ENCODE measurements at places on chromosomes 6 and 20.

DNA sequence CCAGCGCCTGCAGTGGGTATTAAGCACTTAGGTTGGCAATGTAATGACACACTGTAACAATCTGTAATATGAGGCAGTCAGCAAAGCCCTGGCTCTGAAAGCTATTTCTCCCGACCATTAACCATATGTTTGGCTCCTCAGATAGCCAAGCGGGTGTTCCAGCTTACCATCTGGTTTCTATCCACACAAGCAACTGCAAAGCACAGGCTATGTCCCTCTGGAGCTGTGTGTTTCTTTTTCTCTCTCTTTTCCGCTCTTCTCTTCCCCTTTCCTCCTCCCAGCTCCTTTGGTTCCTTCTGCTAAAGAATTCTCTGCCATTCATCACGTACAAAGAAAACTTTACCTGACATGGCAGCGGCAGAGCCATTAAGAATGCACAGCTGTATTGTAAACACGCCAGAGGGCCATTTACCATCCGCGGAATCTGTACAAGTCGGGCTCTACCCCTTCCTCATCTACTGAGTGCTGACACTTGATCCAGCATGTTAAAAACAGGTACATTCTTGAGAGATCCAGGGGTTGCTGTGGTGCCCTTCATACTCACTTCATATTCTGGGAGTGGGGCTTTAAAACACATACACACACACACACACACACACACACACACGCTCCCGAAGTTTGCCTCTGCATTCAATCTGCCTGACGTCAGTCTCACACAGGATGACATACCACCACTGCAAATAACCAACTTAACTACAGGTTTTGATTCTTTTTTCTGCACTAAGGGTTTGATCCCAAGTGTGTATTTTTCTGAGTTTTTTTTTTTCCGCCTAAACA is 77.2 kb downstream of the BACH2 start:
- DNase-seq: no peak

GRCh38 chr6:1962201-1962600 is 283.2 kb downstream of the GMDS start:
- no peak for DNase-seq

- DNase-seq: no peak
Observed at GRCh38 chr6:109265530-109265929, 116.7 kb downstream of the CD164 start.

DNA sequence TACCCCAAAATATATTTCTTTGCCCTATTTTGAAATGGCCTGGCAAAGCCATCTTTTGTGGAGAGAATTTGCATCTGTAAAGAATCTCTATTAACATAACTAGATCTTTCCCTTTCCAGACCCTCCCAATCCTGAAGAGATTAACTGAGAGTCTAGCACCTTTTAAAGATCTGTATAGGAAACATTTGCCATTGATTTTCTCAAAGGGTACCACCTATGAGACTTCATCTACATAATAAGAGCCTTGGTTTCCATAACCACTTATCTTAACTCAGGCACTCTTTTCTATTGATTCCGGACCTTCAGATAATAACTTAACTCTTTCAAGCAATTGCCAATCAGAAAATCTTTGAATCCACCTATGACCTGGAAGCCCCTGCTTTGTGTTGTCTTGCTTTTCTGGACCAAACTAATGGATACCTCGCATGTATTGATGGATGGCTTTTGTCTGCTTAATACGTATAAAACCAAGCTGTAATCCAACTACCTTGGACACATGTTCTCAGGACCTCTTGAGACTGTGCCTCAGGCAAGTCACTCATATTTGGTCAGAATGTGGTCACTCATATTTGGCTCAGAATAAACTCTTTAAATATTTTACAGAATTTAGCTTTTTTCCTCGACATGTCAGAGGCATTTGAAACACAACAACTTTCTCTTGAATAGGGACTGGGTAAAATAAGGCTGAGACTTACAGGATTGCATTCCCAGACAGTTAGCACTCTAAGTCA is 31.4 kb downstream of the SLC22A2 start:
- no peak for DNase-seq

DNA sequence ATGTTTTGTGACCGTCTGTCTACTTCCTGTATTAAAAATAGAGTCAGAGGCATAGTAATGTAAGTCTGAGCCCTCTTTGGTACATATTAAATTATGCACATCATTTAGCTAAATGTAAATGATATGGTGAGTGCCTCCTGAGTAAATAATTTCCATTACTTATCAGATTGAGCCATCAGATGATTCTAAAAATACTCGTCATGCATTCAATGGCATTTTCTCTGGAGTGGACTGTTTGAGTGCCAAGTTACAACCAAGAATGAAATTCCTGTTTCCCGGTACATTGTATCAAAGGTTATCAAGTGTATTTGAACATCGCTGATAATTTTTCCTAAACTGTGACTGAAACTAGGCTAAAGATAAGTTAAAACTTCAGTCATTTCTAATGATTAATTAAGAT is 81.0 kb downstream of the AKAP7 start:
- no peak for DNase-seq

- peak; percentile 59 for DNase-seq
Observed at GRCh38 chr20:49700411-49701185, 13.1 kb downstream of the B4GALT5 start.

DNA sequence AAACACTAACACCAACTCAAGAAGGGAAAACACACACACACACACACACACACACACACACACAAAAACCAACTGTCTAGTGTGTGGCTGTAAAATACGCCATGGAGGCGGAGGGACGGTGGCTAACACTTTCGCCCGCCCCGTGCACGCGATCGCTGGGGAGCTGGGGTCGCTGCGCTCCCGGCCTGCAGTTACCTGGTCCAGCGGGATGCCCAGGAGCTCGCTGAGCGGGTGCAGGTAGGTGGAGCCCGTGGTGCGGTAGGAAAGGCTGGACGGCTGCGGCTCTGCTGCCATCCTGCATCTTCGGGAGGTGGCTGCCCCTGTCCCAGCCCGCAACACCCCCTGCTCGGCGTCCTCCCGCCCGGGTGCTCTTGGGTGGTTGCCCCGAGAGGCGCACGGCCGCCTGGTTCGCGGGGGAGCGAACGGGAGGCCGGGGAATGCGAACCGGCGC is 303 bp downstream of the MBOAT1 start:
- peak; percentile 78 for DNase-seq

- DNase-seq: no peak
Observed at GRCh38 chr6:137426007-137426689, 68.0 kb downstream of the OLIG3 start.

DNA sequence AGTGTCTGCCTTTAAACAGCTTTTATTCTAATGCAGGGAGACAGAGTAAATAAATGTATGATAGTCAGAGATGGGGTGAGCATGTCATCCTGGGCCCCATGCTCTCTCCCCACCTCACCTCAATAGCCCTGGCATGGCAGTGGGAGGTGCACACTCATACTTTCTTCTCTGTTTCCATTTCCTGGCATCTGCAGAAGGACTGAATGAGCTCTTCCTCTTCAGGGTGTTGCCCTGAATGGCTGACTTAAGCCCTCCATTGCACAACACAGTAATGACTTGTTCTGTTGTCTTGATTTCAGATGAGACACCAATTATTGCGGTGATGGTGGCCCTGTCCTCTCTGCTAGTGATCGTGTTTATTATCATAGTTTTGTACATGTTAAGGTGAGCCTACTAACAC is 57.0 kb upstream of the GNRH2 start:
- DNase-seq: no peak

- no peak for DNase-seq
Observed at GRCh38 chr6:136524936-136525413, 25.2 kb downstream of the MAP7 start.

- no peak for DNase-seq
Observed at GRCh38 chr6:80636689-80637088, 530.2 kb downstream of the BCKDHB start.

DNA sequence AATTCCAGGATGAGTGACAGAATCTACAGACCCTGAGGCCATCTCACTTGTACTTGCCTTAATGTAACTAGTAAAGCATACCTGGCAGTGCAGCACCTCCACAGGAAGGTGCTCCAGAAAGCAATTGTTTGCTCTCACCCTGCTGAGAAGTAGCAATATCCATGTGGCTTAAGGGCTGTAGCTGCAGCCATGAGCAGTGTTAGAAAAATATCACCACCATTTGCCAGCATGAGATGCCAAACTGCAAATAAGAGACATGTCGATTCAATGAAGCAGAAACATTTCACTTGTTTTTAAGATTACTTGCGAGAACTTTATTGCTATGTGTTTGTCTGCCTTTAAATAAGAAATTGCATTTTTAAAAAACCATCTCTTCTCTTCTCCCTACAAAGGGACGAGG is 151.5 kb downstream of the PRL start:
- no peak for DNase-seq

- DNase-seq: no peak
Observed at GRCh38 chr20:4056880-4057279, 41.5 kb upstream of the RNF24 start.

DNA sequence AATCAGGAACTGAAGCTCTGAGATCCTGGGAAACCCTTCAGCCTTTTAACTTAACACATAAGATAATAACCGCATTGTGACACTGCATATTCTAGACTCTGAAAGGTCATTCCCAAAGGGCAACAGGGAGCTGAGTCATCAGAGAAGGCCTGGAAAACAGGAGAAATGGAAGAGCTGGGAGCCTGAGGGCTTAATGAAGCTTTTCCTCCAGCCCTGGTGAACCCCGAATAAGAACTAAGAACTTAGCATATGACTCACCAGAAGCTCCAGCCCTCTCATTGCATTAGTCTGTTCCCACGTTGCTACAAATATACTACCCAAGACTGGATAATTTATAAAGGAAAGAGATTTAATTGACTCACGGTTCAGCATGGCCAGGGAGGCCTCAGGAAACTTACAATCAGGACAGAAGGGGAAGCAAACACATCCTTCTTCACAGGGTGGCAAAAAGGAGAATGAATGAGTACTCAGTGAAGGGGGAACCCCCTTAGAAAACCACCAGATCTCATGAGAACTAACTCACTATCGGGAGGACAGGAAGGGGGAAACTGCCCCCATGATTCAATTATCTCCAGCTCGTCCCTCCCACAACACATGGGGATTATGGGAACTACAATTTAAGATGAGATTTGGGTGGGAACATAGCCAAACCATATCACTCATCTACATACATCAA is 648.5 kb downstream of the TFAP2A start:
- DNase-seq: no peak

- DNase-seq: no peak
Observed at GRCh38 chr6:11615214-11615602, 77.7 kb downstream of the TMEM170B start.

- no peak for DNase-seq
Observed at GRCh38 chr6:11025130-11025529, 19.0 kb downstream of the ELOVL2 start.

GRCh38 chr6:1554476-1555310 is 55.0 kb upstream of the FOXC1 start:
- peak; percentile 81 for DNase-seq

- DNase-seq: no peak
Observed at GRCh38 chr6:156735751-156736150, 41.4 kb upstream of the ARID1B start.

DNA sequence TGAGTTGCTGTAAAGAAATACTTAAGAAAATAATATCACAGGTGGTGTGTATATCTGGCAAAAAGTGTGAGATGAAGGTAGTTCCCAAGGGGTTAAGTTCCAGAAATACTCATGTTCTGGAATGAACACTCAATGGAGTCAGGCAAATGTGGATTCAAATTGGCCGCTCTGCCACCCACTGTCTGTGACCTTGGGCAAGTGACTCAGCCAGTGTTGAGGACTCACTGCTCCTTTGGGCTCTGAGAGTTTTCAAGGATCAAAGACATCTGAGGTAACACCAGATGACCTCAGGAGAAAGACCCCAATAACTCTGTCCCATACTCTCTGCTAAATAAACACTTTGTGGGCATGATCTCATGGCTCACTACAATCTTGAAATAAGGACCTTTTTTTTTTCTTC is 59.2 kb upstream of the EYA2 start:
- DNase-seq: no peak

DNA sequence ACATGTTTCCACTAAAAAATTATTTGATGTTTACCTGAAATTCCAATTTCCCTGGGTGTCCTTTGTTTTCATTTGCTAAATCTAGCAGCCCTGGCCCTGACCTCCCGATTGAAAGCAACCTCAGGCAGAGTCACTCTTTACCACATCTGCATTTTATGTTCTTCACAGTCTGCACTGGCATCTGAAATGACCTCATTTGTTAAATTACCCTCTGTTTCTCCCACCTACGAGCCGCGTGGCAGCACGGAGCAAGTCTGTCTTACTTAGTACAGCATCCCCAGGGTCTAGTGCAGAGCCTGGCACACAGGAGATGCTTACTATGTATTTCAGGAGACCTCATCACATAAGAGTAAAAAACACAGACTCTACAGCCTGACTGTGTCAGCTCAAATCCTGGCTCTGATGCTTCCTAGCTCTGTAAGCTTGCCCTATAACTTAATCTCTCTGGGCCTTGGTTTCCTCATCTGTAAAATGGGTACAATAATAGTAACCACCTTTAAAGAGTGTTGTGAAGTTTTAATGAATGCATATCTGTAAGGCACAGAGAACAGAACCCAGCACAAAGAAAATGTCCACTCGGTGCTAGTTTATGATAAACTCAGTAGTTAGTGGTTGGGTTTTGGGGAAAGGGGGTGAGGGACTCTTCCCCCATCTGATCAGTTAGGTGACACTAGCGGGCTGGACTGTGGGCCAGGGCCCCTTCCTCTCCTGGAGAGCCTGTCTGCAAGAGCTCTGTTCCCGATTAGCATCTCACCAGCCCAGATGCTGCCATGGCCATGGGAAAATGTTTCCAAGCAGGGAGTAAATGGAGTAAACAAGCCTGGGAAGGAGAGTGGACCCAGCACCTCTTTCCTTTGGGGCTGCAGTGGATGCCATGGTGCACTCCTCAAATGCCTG is 88.2 kb downstream of the PREX1 start:
- no peak for DNase-seq

DNA sequence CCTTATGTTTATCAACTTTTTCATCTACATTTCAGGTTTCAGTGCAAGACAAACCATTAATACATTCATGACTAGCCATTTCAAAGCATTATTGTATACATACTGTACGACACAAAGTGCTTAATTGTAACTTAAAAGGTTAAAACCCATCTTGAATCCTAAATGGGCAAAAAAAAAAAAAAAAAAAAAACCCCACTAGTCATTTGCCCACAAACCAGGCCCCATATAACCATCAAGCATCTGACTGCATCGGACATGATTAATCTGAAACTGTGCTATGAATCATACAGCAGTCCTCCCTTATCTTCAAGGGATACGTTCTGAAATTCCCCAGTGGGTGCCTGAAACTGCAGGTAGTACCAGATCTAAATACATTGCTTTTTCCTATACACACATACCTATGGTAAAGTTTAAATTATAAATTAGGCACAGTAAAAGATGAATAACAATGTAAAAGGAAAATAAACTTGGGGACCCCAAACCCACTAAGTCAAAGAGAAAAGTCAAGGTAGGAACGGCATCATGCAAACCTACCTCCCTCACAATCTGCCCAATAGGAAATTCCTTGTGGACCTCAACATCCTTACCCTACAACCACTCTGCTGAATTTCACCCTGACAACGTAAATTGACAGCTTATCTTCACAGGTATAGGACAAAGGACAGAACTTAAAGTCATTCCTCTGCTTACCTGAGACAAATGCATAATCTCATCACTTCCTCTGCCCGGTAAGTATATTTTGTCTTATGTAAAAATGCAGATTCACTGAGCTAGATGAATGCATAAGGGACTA is 14.3 kb downstream of the B4GALT5 start:
- peak; percentile 30 for DNase-seq

- no peak for DNase-seq
Observed at GRCh38 chr6:53284901-53285300, 63.8 kb downstream of the ELOVL5 start.
